A172 (cell line): ENCODE measurements at places on chromosomes 3 and 15.

DNA sequence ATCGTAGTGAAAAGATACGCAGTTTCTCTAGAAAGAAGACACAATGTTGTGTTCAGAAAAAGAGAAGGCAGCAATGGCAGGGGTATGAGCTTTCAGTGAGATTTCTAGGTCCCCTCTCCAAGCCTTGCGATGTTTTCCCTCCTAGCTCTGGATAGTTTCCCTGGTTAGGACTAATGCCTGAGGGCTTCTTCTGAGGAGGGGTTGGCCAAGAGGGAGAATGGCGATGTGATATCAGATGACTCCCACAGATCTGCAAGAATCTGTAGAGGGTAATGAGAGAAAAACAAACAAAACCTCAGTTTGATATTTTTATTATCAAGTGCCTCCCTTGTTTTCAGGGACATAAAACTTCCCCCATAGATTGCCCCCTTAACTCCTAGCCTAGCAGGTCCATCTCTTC, 4.1 kb upstream of the CLDN1 start:
- no peak for DNase-seq

- peak; percentile 9 for DNase-seq
Measured at GRCh38 chr3:142366434-142366833, 81.4 kb downstream of the XRN1 start.

GRCh38 chr3:145518639-145519038, 642.3 kb downstream of the PLOD2 start:
- no peak for DNase-seq

GRCh38 chr3:115218859-115219258, 71.8 kb upstream of the ZBTB20 start:
- DNase-seq, result no peak

DNA sequence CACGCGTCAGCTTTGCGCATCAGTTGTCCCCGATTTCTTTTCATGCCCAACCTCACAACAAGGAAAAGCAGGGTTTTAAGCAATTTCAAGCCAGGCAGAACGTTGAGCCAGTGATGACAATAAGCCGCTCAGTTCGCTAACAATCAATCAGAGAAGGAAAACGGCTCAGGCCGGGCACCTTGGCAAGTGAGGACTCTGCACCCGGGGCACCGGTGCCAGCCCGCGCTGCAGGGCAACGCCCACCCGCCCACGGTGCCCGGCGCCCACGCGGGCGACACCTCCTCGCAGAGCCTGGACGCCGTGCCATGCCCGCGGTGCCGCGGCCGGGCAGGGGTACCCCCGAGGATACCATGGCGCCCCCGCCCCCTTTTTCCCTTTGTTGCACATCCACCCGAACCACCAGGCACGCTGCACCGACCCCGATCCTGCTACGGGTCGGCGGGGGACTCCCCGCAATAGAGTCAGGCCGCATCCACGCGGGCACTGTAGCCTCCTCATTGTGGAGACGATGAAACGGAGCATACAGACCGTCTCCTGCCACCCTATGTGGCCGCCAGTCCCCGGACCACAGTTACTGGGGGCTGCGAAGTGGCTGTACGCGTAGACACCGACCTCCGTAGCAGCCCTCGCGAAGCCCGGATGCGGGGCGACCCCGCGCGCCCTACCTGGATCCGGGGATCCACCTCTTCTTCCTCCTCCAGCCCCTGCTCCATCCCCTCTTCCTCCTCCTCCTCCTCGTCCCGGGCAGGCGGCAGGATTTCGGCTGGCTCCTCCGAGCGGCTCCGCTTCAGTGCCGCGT, 581 bp downstream of the SH3BP5 start:
- no peak for DNase-seq

- DNase-seq, result no peak
Measured at GRCh38 chr3:191300422-191300821, 28.8 kb upstream of the CCDC50 start.

DNA sequence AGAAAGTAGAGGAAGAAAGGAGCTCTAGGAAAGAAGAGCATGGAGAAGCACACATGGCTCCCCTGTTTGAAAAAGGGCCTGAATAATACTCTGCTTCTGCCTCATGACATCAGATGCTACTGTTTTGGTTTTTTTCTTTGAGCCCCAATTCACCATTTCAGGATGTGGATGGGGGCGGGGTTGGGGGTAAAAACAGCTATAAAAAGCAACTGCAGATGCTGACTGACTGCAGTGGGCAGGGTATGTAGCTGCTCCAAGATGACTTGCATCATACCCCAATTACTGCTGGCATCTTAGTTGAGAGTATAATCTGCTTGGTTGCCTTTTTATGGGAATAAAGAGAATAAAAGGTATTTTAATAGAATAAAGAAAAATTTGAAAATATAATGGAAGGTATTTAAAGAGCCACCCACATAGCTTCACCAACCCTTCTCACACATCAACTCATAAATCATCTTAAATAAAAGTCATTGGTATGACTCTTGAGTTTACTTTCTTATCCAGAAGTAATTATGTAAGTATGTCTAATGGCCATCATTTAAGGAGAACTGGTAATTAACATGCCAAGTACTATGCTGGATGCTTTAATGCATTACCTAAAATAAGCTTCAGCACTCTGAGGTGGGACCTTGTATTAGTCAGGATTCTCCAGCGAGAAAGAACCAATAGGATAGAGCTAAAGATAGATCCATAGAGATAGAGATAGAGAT, 36.4 kb upstream of the TMEM45A start:
- no peak for DNase-seq

GRCh38 chr3:53080612-53081205, 34.8 kb upstream of the SFMBT1 start:
- DNase-seq, result no peak

DNA sequence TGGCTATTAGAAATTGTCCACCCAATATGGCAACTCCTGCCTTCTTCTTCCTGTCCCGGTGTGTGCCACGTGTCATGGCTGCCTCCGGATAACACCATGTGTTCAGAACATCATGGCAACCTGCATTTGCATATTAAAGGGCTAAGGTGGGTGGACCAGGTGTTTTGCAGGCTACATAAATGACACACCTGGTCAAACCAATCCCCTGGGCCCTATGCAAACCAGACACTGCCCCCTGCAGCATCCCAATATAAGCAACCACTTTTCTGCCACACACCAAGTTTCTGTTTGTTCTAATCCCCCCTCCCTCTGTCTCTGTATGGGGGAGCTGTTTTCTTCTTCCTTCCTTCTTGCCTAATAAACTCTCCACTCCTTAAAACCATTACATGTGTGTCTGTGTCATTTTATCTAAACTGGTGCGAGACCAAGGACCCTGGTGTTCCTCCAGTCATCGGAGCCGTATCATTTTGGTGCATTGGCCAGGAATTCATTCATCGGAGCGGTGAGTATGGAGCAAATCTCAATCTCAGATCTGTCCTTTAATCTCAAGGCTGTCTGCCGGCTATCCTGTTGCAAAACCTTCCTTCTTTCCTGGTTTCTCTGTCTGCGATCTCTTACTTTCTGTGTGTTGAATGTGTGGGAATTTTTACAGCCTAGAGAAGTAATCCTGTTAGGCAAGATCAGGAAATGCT, 44.5 kb downstream of the NCEH1 start:
- no peak for DNase-seq

DNA sequence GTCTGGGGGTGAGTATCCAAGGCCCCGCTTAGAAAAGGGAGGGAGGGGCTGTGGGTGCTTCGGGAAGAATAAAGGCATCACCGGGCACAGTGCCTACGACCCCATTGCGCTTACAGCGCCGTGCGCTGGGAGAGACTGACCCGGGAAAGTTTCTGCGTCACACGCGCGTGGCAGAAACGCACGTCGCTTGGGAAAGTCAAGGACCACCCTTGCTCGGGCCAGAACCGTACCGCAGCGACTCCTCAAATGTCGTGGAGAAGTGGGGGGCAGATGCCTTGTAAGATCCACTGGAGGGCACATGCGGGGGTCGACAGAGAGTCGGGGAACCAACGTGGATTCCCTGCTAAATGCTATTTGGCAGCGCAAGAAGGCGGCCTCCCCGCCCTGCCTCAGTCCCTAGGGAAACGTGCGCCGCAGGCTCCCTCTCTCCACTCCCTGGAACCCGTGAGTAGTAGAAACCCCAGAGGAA, 2.4 kb downstream of the ADAMTS9 start:
- DNase-seq, result no peak

- DNase-seq, result peak; percentile 42
Measured at GRCh38 chr3:141279077-141279967, 47.7 kb downstream of the PXYLP1 start.

GRCh38 chr3:53892286-53892637, 603 bp upstream of the SELENOK start:
- peak; percentile 17 for DNase-seq

- DNase-seq, result no peak
Measured at GRCh38 chr3:162171970-162172369, 675.4 kb downstream of the OTOL1 start.

- no peak for DNase-seq
Measured at GRCh38 chr3:77780278-77780996, 740.5 kb downstream of the ROBO2 start.

DNA sequence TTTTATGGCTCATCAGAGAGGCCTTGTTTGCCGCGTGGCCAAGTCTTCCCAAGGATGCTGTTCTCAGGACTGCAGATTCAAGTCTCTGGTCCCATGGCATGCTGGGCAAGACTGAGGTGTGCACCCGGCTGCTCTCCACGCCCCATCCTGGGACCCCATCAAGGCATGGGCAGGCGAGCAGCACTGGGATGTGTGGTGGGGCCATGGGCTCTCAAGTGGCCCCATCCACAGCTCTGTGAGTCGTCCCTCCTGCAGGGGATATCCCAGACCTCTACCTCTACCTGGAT, 13.1 kb upstream of the GP9 start:
- no peak for DNase-seq

GRCh38 chr3:56205406-56205805, 262.9 kb downstream of the ERC2 start:
- DNase-seq, result no peak

- DNase-seq, result no peak
Measured at GRCh38 chr3:166209701-166210100, 372.5 kb upstream of the BCHE start.

DNA sequence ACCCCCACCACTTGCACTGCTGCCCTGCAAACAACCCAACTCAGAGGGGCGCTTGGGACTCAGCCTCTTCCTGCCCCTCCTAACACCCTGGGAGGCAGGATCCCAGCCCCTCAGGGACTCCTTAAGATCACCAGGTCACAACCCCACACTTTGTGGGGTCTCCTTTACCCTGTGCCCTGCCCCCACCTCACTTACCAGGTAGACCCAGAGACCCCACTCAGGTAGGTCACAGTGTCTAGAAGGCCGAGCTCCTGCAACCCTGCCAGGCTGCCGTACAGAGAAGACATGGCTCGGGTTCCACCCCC, 9.1 kb downstream of the PLA2G4F start:
- no peak for DNase-seq

DNA sequence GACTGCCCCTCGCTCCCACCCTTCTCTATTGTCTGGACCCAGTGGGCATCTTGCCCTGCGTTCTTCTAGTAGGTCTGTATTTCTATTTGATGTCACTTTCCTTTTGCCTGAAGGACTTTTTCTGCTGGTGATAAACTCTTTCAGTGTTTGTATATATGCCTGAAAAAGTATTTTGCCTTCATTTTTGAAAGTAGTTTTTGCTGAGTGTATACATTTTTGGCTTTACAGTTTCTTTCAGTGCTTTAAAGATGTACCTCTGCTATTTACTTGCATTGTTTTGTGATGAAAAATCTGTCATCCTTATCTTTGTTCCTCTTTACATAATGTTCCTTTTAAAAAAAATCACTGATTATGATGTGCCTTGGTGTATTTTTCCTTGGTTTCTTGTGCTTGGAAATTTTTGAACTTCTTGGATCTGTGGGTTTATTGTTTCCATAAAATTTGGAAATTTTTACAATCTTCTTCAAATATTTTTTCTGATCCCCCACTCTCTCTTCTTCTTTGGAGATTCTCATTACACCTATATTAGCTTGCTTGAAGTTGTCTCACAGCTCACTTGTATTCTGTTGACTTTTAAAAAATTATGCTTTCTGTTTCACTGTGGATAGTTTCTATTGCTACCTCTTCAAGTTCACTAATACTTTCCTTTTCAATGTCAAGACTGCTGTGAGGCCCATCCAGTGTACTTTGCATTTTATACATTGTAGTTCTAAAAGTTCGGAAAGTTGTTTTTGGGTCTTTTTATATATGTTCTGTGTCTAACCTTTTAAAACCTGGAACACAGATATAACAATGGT, 67.8 kb downstream of the RGMA start:
- no peak for DNase-seq

- DNase-seq, result no peak
Measured at GRCh38 chr3:32698506-32698905, 13.5 kb downstream of the CNOT10 start.

DNA sequence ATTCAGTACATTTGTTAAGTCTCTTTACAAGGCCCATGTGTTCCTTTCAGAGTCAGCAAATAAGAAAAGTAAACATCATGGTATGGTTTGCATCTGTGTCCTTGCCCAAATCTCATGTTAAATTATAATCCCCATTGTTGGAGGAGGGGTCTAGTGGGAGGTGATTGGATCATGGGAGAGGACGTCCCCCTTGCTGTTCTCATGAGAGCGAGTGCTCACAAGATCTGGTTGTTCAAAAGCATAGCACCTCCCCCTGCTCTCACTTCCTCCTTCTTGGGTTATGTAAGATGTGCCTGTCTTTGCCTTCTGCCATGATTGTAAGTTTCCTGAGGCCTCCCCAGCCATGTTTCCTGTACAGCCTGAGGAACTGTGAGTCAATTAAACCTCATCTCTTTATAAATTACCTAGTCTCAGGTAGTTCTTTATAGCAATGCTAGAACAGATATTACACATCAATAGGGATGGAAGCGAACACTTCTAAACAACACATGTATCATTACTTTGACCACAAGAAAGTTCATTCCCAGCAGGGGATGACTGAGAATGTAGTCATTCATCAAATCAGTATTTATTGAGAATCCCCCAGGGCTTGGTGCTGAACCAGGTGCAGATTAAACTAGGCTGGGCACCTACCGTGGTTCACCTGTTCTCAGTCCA, 4.1 kb downstream of the EFCAB12 start:
- no peak for DNase-seq

DNA sequence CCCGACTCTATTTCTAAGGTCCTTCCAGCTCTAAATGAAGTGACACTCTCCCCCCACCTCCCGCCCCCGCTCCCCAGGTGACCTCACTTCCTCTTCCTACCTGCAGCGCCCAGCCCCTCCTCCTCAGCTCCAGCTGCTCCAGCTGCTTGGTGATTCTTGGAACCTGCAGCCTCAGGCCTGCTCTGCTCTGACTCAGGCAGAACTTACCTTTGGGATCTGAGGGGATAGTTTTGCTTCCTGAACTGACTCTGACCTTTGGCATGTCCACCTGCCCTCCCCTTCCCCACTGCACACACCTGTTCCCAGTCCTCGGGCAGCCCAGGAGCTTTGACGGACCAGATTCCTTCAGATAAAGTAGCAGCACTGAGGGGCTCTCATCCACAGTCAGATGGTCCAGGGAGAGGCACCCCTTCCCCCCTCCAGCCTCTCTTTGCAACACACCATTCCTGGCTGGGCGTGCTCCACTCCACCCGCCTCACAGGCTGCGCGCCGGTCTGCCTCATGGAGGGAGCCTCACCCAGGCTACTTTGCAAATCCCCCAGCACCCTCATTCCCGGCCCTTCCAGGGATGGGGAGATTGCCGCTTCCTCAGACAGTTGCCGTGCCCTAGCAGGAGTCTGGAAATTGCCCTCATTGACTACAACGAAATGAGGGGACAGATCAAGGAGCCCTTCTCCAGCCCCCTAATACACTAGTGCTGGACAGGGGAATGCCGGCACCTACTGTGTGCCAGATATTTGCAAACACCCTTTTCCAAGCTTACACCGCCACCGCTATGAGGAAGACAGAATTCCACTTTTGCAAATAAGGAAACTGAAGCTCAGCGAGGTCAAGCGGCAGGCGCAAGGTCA, 692 bp upstream of the C15orf39 start:
- no peak for DNase-seq
